Neural crest cell (in vitro differentiated cells): ENCODE measurements at places on chromosomes 1 and 21. TPM values are rescaled to one million over a fixed set of nuclear protein-coding genes. Genes with fewer than 3 reads are reported as not detected.

DNA sequence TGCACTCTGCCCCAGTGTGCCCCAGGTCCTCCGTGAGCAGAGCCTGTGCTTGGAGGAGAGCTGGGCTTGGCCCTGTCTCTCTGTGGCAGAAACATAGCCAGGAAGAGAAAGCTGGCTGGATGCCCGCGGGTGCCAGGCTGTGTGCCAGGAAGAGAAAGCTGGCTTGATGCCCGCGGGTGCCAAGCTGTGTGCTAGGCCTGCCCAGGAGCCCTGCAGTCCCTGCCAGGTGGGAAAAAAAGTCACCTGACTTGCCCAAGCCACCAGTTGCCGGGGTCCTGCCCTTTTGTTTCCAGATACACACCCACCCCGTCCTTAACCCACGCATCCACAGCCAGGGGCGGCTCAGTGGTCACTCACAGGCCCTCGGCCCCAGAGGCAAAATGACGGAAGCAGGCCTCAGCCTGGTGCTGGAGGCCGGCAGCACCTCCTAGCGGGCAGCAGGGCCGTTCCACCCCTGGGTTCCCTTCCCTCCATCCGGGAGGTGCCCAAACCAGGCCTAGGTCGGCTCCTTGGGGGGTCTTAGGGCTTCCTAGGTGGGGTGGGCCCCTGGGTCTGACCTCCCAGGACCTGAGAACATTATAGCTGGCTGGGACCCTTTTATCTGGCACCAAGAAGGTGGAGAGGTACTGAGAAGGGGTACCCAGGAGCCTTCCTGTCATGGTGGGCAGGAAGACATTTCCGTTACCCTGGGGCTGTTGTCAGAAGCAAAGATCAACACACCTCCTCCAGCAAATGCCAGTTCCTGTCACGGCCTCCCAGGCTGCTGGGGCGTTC is 9.1 kb downstream of the ITGB2 start:
- no peak overlapping the region for H3K27ac ChIP-seq

DNA sequence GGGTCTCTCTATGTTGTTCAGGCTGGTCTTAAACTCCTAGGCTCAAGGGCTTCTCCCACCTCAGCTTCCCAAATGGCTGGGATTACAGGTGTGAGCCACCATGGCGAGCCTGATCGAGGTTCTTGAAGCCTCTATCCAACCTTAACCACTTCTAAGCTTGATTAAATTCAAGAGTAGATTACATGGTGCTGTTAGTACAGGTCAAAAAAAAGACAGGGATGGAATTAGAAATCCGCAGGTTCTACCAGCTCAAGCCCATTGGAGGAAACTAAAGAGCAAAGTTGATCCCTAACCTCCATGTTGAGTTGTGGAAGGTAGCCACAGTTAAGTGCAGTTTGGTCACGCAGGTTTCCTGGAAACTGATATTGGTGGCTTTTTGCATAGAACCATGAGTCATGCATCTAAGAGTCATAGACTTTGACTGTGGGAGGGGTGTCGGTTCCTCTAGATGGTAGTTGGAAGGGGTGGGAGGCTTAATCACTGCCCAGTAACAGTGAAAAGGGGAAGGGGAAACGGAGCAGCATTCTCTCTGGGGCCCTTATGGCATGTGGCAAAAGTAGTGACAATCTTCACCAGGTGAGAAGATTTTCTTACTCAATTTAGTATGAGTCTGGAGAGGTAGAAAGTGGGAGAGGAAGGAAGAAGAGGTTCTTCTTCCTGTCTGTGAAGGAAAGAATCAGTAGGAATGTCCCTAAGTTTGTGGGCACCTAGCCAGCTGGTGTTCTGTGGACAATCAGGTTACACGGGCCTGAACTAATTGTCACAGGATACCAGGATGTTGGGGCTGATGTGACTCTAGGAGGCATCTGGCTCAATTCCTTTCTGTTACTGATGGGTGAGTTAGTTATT is 7.0 kb downstream of the CD53 start:
- H3K4me3 ChIP-seq = no peak overlapping the region
- H3K27me3 ChIP-seq = peaks cover 39% of the 10 kb centered on the region
- no peak overlapping the region for H3K27ac ChIP-seq
- no peaks in the 10 kb centered on the region for H3K36me3 ChIP-seq
- no peaks in the 10 kb centered on the region for H3K4me1 ChIP-seq

DNA sequence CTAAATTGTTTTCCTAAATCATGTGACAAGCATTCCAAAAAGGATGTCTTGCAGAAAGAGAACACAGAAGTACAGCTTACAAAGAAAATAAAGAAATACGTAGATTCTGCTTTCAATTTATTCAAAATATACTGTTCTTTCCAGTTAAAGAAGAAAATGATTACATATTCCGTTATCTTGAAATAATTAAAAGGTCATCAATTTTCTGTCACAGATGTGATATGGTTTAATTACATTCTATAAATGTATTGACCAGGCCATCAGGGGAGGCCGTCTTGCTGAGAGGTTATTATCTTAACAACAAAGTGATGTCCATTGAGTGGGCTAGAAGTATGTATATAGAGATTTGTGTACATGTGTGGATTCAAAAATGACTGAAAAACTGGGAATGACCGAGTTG is 432.9 kb downstream of the SETD4 start:
- peaks cover 2% of the 10 kb centered on the region for H3K36me3 ChIP-seq
- H3K4me3 ChIP-seq = no peak overlapping the region
- no peaks in the 10 kb centered on the region for H3K4me1 ChIP-seq
- no peak for DNase-seq
- H3K27me3 ChIP-seq = peaks cover 6% of the 10 kb centered on the region

GRCh38 chr1:31181515-31182343 is 58.0 kb downstream of the NKAIN1 start:
- H3K27me3 ChIP-seq = no peaks in the 10 kb centered on the region
- H3K27ac ChIP-seq = no peak overlapping the region
- peak; percentile 57 for DNase-seq
- H3K4me1 ChIP-seq = peaks cover 5% of the 10 kb centered on the region

DNA sequence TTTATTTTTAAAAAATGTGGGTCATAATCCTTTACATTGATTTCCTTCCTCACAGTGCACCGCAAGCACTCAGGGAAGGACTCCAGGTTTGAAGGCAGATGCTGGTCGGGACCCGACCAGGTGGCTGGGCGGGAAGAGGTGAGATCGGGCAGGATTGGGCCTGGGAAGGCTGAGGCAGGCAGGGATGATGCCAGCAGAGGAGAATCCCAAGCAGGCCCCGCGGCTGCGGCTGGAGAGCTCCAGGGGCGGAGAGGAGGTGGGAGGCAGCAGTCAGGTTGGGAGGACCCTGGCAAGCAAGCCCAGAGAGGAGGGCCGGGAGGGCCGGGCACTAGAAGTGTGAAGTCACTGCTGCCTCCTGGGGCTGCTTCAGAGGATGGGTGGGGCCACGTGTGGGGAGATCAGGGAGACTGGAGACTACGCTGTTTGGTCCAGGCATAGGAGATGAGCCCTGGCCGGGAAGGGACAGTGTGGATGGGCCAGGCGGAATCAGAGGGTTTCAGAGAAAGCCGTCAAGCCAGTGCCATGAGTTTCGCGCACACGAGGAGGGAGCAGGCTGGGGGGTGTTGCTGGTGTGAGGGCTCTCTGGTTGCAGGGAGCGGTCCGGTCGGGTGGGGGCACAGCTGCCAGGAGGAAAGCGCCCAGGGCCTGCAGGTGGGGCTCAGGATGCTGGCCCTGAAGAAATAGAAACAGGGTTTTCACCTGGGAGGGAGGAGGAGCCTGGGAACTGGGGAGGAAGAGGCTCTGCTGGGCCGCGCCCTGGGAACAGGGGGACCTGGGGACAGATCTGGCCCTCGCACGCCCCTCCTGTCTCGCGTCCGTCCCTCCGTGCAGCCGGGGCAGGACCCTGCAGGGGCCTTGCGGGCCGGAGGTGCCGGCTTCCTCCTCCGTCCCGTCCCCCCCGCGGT is 888 bp upstream of the COL18A1 start:
- H3K4me1 ChIP-seq = peaks cover 19% of the 10 kb centered on the region
- H3K27ac ChIP-seq = no peak overlapping the region
- peaks cover 68% of the 10 kb centered on the region for H3K27me3 ChIP-seq
- H3K4me3 ChIP-seq = peak overlapping the region; percentile 87
- H3K36me3 ChIP-seq = peaks cover 5% of the 10 kb centered on the region

DNA sequence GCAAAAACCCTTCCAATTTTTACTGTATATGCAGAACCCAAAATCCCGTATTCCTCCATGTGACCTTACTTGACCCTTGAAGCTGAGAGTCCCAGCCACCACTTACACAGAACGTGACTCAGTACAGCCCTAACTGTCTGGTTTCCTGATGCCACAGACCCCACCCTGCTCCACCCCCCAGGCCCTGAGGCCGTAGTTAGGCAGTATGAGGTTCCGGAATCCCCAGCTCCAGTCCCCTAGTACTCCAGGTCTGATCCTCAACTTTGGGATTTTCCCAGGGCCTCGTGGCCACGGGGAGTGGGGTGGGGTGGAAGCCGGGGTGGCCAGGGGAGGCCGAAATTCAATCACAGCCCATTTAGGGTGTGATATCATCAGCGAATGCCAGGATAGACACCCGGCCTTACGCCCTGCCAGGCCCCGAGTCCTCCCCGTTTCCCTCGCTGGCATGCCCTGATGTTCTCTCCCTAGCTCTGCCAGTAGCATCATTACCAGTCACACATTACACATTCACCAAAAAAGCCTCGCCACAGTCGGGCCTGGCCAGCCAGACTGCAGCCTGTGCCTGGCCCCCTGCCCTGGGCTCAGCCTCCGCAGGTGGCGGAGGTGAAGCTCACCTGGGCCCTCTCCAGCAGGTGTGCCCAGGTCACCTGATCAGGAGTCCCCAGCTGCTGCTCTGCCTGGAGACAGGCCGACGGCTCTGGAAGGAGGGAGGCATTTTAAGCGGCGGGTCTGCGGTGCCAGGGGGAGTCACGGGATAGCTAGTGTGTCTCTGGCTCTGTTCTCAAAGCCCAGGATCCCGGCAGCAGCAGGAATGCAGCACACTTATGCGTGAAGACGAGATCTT is 70.8 kb downstream of the SCCPDH start:
- peaks cover 35% of the 10 kb centered on the region for H3K4me1 ChIP-seq
- no peaks in the 10 kb centered on the region for H3K36me3 ChIP-seq
- H3K27me3 ChIP-seq = no peaks in the 10 kb centered on the region
- no peak for DNase-seq
- H3K27ac ChIP-seq = no peak overlapping the region
- H3K4me3 ChIP-seq = no peak overlapping the region

GRCh38 chr1:32392325-32392724 is 1.9 kb downstream of the BSDC1 start:
- DNase-seq = no peak
- no peaks in the 10 kb centered on the region for H3K27me3 ChIP-seq
- peak overlapping the region; percentile 62 for H3K4me3 ChIP-seq
- H3K4me1 ChIP-seq = peaks cover 25% of the 10 kb centered on the region

GRCh38 chr1:247330548-247331171 is 1.0 kb downstream of the ZNF496 start:
- no peak for DNase-seq
- H3K4me3 ChIP-seq = peak overlapping the region; percentile 92
- H3K36me3 ChIP-seq = peaks cover 27% of the 10 kb centered on the region
- peaks cover 45% of the 10 kb centered on the region for H3K4me1 ChIP-seq
- no peaks in the 10 kb centered on the region for H3K27me3 ChIP-seq

DNA sequence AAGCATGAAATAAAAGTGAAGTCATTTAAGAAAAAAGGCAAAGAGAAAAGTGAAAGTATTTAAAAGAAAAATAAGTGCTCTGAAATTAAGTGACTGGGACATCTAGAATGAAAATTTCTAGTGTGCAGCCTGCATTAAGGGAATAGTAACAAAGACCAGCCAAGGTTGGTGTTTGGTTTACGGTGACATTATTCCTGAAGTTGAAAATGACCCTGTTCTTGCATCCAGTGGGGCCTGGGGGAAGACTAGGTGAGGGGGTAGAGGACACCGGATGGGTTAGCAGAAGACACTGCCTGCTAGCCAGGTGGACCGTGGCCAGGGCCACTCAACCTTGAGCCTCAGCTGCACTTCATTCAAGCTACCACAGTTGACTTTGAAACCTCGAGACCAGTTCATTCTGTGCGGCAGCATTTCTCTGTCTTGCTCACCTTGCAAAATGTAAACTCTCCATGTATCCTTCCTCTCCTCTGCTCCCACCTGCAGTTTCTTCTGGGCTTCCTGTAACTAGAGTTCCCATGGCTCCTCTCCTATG is 14.3 kb upstream of the KCNK1 start:
- no peaks in the 10 kb centered on the region for H3K36me3 ChIP-seq
- DNase-seq = no peak
- no peak overlapping the region for H3K4me3 ChIP-seq
- H3K27me3 ChIP-seq = peaks cover 46% of the 10 kb centered on the region
- H3K4me1 ChIP-seq = no peaks in the 10 kb centered on the region

DNA sequence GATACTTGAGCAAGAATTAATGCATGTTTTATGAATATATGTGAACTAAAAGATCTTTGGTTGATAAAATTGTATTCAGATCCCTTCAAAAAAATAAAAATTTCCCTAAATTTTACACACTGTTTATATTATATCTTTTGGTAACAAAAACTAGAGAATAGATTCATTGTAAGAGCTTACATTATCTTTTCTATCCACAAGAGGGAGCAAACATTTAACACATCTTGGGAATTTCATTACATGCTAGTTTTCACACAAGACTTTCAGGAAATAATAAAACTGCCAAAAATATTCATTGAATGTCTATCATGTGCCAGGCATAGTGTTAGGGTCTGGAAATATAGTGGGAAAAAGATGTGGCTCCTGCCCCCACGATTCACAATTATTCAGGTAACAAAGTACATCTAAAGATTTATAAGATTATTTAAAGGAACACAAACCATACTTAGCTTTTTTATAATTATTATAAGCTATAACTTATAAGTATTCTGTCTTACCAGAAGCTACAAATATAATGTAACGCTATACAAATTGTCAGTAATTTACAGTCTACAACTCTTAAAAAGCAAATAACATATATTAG is 30.6 kb downstream of the FAF1 start:
- no peak for DNase-seq
- H3K4me3 ChIP-seq = no peak overlapping the region
- no peaks in the 10 kb centered on the region for H3K4me1 ChIP-seq
- no peaks in the 10 kb centered on the region for H3K27me3 ChIP-seq
- no peak overlapping the region for H3K27ac ChIP-seq
- peaks cover 13% of the 10 kb centered on the region for H3K36me3 ChIP-seq

- H3K27ac ChIP-seq = no peak overlapping the region
- H3K36me3 ChIP-seq = peaks cover 4% of the 10 kb centered on the region
- no peak overlapping the region for H3K4me3 ChIP-seq
- no peak for DNase-seq
- H3K4me1 ChIP-seq = peaks cover 25% of the 10 kb centered on the region
These were observed 134.2 kb downstream of the EDEM3 start for GRCh38 chr1:184620469-184620868.

The FCRL2 gene
- not detected in 2 replicates for total RNA-seq

The CA14 gene
- total RNA-seq = 28.9 and 31.9 TPM in 2 replicates

The FCAMR gene
- total RNA-seq = not detected in 2 replicates

The PRDM16 gene
- total RNA-seq = 11.7 and 13.2 TPM in 2 replicates

The FAM72D gene
- total RNA-seq = 5.9 and 6.2 TPM in 2 replicates

The BRDT gene
- total RNA-seq = not detected in 2 replicates

The BLZF1 gene
- 14.2 and 14.7 TPM in 2 replicates for total RNA-seq
